ENCODE measurements at places on chromosomes 2 and 18. TPM values are rescaled to one million over a fixed set of nuclear protein-coding genes. Genes with fewer than 3 reads are reported as not detected.
A peak's percentile ranks its signal among the peaks of the same experiment; 100 is the strongest.

DNA sequence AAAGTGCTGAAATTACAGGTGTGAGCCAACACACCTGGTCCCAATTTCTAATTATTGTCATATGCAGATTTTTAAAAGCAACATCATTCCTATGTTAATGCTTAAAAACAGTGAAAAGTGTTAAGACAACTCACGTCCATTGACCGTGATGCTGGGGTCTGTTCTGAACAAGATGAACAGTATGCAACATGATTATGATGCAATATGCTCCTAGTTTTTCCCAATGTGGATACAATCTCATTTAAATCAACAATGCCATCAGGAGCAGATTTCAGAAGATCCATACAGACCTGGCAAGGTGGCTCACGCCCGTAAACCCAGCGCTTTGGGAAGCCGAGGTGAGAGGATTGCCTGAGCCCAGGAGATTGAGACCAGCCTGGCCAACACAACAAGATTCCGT is 31.5 kb downstream of the E2F6 start:
- DNase-seq, result no peak

- DNase-seq, result no peak
Observed at GRCh38 chr18:1438458-1438910, 533.8 kb downstream of the ADCYAP1 start.

The SH3RF3 gene
- polyA plus RNA-seq, result 3.8 TPM

DNA sequence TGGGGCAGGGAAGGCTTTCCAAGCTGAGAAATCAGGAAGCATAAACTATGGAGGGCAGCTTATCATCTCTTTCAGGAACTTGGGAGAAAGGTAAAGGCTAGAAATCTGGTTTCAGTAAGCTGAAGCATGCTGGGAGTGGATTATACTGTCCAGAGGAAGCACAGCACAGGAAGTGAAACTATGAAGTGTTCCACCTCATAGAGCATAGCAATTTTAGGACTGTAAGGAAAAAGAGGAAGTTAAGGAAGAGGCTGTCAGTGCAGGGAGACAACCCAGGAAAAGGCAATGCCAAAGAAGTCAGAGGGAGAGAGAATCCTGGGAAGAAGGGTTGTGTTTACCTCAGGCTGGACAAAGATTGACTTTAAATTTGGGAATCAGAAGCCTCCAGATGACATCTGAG is 51.9 kb downstream of the EFEMP1 start:
- DNase-seq, result no peak

DNA sequence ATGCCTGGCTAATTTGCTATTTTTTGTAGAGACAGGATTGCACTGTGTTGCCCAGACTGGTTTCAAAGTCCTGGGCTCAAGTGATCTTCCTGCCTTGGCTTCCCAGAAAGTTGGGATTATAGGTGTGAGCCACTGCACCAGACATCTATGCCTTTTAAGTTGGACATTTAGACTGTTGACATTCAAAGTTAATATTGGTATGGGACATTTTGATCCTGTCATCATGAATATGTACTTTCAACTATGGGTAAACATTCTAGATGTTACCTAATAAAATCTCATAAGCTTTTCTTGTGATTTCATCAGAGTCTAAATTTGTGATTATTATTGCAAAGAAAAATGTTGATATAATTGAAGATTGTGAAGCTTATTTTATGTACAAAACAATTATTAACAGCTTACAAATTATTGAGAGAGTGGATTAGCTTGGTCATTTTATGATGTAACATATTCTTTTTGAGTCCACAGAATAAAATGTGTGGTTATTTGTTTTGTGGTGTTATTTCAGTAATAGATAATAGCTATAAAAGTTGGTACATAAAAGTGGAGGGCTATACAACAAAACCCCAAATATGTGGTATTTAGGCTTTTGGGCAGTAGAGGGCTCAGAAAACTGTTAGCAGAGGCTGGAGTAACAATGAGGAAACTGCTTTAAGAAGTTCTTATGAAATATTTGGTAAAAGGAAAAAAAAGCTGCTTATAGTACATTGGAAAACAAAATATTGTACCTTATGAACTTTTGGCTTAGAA is 41.4 kb downstream of the STARD6 start:
- DNase-seq, result no peak

DNA sequence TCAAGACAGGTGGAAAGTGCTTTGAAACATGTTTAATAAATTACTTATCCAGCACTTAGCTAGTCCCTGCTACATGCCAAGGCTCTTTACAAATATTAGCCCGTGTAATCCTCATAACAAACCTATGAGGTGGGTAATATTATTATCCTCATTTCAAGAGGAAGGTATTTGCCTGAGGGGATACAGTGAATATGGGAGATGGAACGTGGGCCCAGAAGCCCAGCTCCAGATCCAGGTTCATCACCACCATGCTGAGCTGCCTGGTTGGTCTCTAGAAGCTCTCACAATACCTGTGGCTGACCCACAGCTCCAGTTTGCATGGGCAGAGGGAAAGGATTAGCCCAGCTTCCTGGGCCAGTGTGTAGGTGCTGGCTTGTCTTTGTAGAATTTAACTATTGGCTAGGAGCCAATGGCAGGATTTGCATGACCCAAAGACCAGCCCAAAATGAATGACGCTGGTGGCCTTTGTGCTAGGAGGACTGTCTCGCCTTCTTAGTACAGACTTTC is 61.6 kb upstream of the ATP8B1 start:
- DNase-seq, result no peak

- DNase-seq, result no peak
Observed at GRCh38 chr2:80896576-80896975, 592.0 kb upstream of the LRRTM1 start.

- DNase-seq, result no peak
Observed at GRCh38 chr2:44741507-44741906, 200.0 kb upstream of the SIX3 start.

The NAT8 gene
- 29.7 TPM for polyA plus RNA-seq

GRCh38 chr18:9575558-9575957 is 38.8 kb downstream of the PPP4R1 start:
- peak; percentile 89 for DNase-seq

GRCh38 chr18:35588995-35589394 is 7.5 kb downstream of the GALNT1 start:
- no peak for DNase-seq

DNA sequence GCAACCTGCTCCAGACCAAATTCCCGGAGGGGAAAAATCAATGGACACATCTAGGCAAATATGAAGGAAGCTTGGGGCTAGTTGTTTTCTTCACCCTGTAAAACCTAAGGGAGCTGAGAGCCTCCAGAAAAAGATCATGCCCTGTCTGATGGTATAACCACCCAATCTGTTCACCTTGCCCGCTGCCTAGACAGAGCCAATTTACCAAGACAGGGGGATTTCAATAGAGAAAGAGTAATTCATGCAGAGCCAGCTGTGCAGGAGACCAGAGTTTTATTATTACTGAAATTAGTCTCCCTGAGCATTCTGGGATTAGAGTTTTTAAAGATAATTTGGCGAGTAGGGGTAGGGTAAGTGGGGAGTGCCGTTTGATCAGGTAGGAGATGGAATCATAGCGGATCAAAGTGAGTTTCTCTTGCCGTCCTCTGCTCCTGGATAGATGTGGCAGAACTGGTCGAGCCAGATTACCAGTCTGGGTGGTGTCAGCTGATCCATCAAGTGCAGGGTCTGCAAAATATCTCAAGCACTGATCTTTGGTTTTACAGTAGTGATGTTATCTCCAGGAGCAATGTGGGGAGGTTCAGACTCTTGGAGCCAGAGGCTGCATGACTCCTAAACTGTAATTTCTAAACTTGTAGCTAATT is 35.1 kb upstream of the B4GALT6 start:
- DNase-seq, result no peak

GRCh38 chr2:74037379-74037860 is 52.7 kb downstream of the TET3 start:
- DNase-seq, result no peak

DNA sequence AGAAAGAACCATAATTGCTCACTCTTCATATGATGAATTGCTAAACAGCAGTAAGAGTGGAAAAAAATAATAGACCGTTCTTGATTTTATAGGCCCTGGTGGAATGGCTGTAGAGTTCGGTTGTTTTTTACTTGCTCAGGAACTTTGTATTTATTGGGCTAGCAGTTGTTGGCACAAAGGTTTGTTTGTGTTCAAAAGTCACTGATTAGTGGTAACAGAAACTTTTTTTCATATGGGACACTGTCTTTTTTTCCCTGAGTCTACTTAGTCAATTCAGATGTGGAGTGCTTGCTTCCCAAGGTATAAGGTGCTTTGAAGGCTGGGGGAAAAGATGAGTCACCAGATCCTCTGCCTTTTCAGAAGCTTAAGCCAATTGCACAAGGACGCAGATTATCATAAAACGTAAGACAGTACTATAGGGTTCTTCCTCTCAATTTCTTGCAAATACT is 25.8 kb downstream of the PHLPP1 start:
- DNase-seq, result no peak

DNA sequence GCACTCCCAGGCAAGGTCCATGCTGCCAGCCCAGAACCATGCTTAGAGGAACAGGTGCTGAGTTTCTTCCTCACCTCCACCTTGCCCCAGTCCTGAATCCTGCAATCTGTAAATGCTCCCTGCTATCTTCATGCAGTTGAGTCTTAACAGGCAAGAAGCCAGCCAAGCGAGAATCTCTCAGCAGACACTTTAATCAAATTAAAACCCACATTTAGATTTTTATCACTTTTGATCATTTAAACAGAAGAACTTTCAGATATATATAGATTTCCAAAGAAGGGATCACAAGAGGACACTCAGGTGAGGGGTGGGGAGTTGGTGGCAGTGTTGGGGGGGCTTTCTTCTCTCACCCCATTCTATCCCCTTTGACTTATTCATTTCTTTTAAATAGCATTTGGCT is 25.9 kb upstream of the LBH start:
- DNase-seq, result no peak

DNA sequence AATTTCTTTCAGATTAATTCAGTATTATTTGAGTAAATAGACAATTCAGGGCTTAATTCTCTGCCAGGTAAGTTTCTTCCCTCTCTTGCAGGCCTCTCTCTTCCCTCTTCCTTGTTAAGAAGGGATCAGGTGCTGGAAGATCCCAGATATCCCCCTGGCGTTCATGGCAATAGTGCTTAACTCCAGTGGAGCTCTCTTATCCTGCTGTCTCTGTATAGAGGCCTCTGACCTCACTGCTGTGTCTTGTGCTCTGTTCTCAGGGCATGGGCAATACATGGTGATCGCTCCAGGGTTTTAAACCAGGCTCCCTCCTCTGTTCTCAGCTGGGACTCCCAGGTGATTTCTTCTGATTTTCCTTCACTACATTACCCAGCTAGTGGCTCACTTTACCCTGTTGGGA is 226.8 kb downstream of the MC4R start:
- no peak for DNase-seq

The ALPI gene
- polyA plus RNA-seq, result 0.10 TPM

GRCh38 chr2:220959391-220959802 is 612.7 kb downstream of the EPHA4 start:
- DNase-seq, result peak; percentile 12

GRCh38 chr2:171389780-171390179 is 44.0 kb downstream of the METTL8 start:
- no peak for DNase-seq

GRCh38 chr2:173991856-173992588 is 26.8 kb upstream of the SP3 start:
- DNase-seq, result no peak

DNA sequence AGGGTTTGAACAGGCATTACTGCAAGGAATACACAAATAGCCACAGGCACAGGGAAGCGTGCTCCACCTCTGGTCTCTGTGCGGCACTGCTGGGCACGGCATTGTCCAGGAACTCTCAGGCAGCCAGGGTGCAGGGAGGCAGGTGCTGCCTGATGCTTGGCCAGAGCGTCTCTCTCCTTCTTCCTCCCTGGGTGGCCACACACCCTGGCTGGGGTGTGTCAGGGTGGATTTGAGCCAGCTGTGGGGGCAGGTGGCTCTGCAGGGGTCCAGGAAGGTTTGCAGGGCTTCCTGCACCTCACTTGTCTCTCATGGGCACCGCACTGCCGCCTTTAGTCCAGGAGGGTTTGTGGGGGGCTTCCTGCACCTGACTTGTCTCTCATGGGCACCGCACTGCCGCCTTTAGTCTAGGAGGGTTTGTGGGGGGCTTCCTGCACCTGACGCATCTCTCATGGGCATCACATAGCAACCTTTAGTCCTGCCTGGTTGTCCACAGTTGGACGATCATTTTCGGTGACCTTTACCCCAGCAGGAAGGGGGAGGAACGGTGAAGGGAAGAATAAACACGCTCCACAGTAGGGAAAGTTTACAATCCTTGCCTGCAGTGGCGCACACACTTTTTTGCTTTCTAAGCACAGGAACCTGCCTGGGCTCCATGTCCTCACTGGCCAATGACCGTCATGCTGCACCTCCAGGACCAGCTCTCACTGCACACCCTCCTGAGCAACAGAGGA is 332.9 kb downstream of the EIPR1 start:
- DNase-seq, result no peak

The TNFRSF11A gene
- polyA plus RNA-seq, result 2.4 TPM

DNA sequence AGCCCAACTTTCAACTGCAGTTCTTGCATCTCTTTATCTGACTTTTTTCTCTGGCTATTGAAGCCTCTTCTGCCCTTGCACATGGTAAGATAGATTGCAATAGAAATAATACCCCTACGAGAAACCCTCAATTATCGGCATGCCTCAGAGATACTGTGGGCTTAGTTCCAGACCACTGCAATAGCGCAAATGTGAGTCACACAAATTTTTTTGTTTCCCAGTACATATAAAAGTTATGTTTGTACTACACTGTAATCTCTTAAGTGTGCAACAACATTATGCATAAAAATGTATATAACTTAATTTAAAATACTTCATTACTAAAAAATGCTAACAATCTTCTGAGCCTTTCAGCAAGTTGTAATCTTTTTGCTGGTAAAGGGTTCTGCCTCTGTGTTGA is 124.7 kb downstream of the PDE1A start:
- DNase-seq, result no peak

The SLC40A1 gene
- polyA plus RNA-seq, result 125 TPM

DNA sequence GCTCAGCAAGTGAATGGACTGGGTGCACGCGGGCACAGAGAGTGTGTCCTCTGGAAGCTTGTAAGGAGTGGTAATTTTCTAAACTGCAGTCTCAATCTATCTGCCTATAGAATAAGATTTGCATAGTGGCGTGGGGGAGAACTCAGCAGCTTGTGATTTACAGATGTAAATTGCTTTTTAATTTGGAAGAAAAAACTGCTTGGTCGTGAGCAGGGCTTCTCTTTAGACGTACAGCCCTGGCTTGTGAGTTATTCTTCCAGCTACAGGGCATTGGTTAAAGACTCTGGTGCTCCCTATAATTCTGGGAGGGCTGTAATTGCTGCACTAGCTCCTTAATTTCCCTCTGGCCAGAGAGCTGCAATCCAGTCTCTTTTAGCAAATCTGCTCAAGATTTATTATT is 84.9 kb downstream of the MARCO start:
- no peak for DNase-seq

- DNase-seq, result no peak
Observed at GRCh38 chr2:158499383-158499782, 42.6 kb downstream of the PKP4 start.

- no peak for DNase-seq
Observed at GRCh38 chr2:122595065-122595464, 839.6 kb downstream of the TSN start.

- no peak for DNase-seq
Observed at GRCh38 chr2:239898292-239898925, 126.7 kb downstream of the NDUFA10 start.

- no peak for DNase-seq
Observed at GRCh38 chr2:71101656-71102055, 28.4 kb downstream of the MCEE start.

GRCh38 chr2:105103481-105103880 is 65.6 kb downstream of the MRPS9 start:
- no peak for DNase-seq

The FLACC1 gene
- 4.8 TPM for polyA plus RNA-seq

All from renal pelvis (tissue), 12 donors.